ENCODE measurements at places on chromosomes 5 and 9.

GRCh38 chr5:132298298-132299212 lies 4.4 kb downstream of the SLC22A4 start:
- no peak overlapping the region for H3K4me3 ChIP-seq
- peaks cover 17% of the 10 kb centered on the region for H3K4me1 ChIP-seq
- H3K27me3 ChIP-seq, result no peaks in the 10 kb centered on the region
- H3K27ac ChIP-seq, result no peak overlapping the region
- H3K36me3 ChIP-seq, result peaks cover 2% of the 10 kb centered on the region

GRCh38 chr9:130368631-130369103 lies 76.1 kb upstream of the ASS1 start:
- no peak overlapping the region for H3K27ac ChIP-seq
- DNase-seq, result peak; percentile 19
- H3K4me3 ChIP-seq, result no peak overlapping the region
- H3K36me3 ChIP-seq, result no peaks in the 10 kb centered on the region
- peaks cover 6% of the 10 kb centered on the region for H3K4me1 ChIP-seq

DNA sequence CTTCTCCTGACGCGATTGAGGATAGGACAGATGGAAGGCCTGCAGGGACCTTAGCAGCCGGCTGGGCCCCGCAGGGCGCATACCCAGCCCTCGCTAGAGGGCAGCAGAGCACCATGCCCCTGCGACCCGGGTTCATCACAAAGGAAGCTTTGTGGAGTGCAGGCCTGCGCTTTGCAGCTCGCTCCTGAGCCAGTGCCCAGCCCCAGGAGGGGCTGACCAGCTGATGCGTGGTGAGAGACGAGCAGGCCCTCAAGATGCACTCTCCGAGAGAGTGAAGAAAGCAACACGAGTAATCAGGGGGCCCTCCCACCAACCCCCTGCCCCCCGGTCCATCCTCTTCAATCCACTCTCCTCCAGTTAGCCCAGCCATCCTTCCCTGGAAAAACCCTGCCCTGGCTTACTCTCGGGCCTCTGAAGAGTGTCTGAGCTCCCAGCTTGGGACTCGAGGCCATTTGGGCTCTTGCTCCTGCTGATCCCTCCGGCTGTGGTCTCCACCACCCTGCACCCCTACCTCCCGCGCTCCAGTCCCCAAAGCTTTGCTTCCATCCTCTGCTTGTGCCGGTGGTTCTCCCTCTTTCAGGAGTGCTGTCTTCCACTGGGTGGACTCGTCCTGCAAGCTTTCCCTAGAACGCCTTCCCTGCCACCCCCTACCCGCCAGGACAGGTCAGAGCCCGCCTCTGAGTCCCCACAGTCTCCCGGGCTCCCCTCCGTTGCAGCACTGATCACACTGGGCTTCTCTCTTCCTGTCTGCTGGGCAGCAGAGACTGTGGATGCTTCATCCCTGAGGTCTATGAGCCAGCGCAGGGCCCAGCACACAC lies 9.1 kb upstream of the KIF12 start:
- no peaks in the 10 kb centered on the region for H3K4me1 ChIP-seq
- no peaks in the 10 kb centered on the region for H3K36me3 ChIP-seq
- peaks cover 10% of the 10 kb centered on the region for H3K27me3 ChIP-seq
- DNase-seq, result peak; percentile 69

- H3K27ac ChIP-seq, result peak overlapping the region; percentile 46
- peaks cover 45% of the 10 kb centered on the region for H3K36me3 ChIP-seq
- no peak for DNase-seq
- peaks cover 45% of the 10 kb centered on the region for H3K4me1 ChIP-seq
These were observed 52.6 kb upstream of the SUSD3 start for GRCh38 chr9:93005876-93006275.

GRCh38 chr9:85942913-85943709 lies 2.2 kb downstream of the NAA35 start:
- DNase-seq, result no peak
- H3K36me3 ChIP-seq, result peaks cover 24% of the 10 kb centered on the region
- H3K4me3 ChIP-seq, result no peak overlapping the region
- H3K27me3 ChIP-seq, result no peaks in the 10 kb centered on the region
- peaks cover 36% of the 10 kb centered on the region for H3K4me1 ChIP-seq
- H3K27ac ChIP-seq, result no peak overlapping the region

GRCh38 chr9:111572950-111573604 lies 26.4 kb downstream of the PTGR1 start:
- H3K27me3 ChIP-seq, result peaks cover 10% of the 10 kb centered on the region
- no peak overlapping the region for H3K27ac ChIP-seq
- DNase-seq, result no peak
- H3K4me1 ChIP-seq, result no peaks in the 10 kb centered on the region
- H3K4me3 ChIP-seq, result no peak overlapping the region

- no peak overlapping the region for H3K27ac ChIP-seq
- DNase-seq, result no peak
- no peaks in the 10 kb centered on the region for H3K4me1 ChIP-seq
- H3K27me3 ChIP-seq, result no peaks in the 10 kb centered on the region
These were observed 567.0 kb downstream of the CETN3 start for GRCh38 chr5:89842531-89842930.

DNA sequence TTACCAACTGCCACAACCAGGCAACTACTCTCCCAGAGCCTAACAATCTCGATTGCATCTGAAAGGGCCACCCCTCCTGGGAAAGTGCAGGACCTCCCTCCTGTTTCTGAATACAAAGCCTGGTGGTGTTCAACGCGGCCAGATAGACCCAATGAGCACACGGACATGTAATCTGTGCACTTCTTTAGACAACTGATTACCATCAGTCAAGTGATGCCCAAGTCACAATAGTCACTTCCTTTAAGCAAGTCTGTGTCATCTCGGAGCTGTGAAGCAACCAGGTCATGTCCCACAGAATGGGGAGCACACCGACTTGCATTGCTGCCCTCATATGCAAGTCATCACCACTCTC lies 739 bp downstream of the C9orf72 start:
- peak overlapping the region; percentile 85 for H3K4me3 ChIP-seq
- H3K27ac ChIP-seq, result peak overlapping the region; percentile 98
- peaks cover 1% of the 10 kb centered on the region for H3K36me3 ChIP-seq
- no peaks in the 10 kb centered on the region for H3K27me3 ChIP-seq
- peak; percentile 51 for DNase-seq
- peaks cover 23% of the 10 kb centered on the region for H3K4me1 ChIP-seq

DNA sequence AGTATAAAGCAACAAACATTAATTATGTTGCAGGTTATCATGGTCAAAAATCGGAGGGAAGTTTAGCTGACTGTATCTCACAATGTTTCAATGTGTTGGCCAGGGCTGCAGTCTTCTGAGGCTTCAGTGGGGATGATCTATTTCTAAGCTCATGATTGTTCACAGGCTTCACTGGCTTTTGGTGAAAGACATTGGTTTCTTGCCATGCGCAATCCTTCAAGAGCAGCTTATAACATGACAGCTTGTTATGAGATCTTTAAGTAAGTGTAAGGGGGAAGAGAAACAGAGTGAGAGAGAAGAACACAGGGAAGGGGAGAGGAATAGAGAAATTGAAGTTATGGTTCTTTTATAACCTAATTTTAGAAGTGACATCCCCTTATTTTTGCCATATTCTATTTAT lies 385.9 kb upstream of the CHD1 start:
- no peak overlapping the region for H3K27ac ChIP-seq
- no peaks in the 10 kb centered on the region for H3K4me1 ChIP-seq
- no peak overlapping the region for H3K4me3 ChIP-seq
- DNase-seq, result no peak
- no peaks in the 10 kb centered on the region for H3K27me3 ChIP-seq

DNA sequence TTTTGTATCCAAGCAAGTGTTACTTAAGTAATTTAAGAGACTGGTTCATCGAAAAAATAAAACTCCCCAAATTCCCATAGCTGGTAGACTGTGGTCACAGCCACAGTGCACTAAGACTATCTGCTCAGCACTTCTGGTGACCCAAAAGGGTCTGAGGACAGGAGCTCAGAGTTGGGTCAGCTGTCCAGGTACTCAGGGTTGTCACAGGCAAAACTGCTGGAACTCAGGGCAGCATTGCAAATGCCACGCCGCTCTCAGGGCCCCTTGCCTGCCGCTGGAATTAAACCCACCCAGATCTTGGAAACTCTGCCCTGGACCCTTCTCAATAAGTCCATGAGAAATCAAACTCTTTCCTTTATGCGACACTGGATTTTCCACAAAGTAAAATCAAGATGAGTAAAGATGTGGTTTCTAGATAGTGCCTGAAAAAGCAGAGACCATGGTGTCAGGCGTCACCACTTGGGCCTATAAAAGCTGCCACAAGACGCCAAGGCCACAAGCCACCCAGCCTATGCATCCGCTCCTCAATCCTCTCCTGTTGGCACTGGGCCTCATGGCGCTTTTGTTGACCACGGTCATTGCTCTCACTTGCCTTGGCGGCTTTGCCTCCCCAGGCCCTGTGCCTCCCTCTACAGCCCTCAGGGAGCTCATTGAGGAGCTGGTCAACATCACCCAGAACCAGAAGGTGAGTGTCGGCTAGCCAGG lies at the start of gene IL13:
Gene IL13 (plus strand): TSS at position 498 of the 705 bp plus-strand sequence. CDS start 14 bp downstream, at position 512.
- H3K36me3 ChIP-seq, result no peaks in the 10 kb centered on the region
- peaks cover 46% of the 10 kb centered on the region for H3K27me3 ChIP-seq
- H3K4me3 ChIP-seq, result no peak within 1 kb of the TSS
- DNase-seq, result no peak
- H3K4me1 ChIP-seq, result peaks cover 31% of the 10 kb centered on the region
- H3K27ac ChIP-seq, result no peak within 1 kb of the TSS

DNA sequence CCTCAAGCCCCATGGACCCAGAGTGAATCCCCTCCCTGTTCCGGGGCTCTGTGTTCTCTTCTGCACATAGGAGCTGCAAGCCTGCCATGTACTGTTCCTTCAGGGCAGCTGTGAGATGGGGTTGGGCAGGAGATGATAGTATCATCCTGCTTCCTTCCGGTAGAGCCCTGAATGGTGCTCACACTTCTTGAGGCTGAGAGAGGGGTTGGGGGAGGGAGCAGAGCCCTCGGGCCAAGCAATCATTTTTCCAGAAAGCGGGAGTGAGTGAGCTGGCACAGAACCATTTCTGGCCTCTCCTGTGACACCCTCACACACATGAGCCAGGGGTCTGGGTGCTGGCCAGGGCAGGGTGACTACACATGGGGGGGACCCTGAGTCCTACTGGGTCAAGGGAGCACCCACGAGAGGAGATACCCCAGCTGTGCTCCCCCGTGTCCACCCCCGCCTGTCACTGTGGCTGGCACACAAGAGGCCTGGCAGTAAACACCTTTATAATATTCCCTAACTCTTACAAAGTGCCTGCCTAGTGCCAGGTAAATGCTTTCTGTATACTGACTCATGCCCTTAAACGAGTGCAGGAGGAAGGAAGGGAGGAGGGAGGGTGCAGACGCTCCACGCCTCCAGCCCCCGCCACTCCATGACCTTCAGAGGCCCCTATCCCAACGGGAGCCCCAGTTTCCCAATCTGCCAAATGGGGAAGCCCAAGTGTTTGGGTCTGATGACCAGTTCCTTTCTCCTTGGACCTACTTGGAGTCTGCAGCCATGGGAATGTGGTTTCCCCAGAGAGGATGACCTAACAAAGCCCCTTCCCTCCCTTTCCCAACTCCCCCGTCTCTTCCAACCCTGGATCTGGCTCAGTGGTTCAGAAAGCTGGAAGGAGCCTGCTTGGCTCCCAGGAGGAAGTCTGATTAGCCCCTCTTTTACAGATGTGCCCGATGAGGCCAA lies 15.5 kb downstream of the AKNA start:
- H3K27ac ChIP-seq, result peak overlapping the region; percentile 84
- H3K4me1 ChIP-seq, result peaks cover 77% of the 10 kb centered on the region
- DNase-seq, result peak; percentile 35
- H3K27me3 ChIP-seq, result no peaks in the 10 kb centered on the region
- peak overlapping the region; percentile 67 for H3K4me3 ChIP-seq

- H3K4me3 ChIP-seq, result peak overlapping the region; percentile 2
- peaks cover 94% of the 10 kb centered on the region for H3K27me3 ChIP-seq
- H3K36me3 ChIP-seq, result peaks cover 3% of the 10 kb centered on the region
- H3K27ac ChIP-seq, result peak overlapping the region; percentile 89
- peaks cover 26% of the 10 kb centered on the region for H3K4me1 ChIP-seq
- peak; percentile 82 for DNase-seq
These were observed 79.2 kb upstream of the HSPA9 start for GRCh38 chr5:138654281-138654867.

GRCh38 chr9:22452415-22453010 lies 5.9 kb downstream of the DMRTA1 start:
- no peaks in the 10 kb centered on the region for H3K36me3 ChIP-seq
- H3K4me1 ChIP-seq, result no peaks in the 10 kb centered on the region
- peaks cover 41% of the 10 kb centered on the region for H3K27me3 ChIP-seq
- peak; percentile 26 for DNase-seq
- H3K4me3 ChIP-seq, result no peak overlapping the region
- no peak overlapping the region for H3K27ac ChIP-seq

DNA sequence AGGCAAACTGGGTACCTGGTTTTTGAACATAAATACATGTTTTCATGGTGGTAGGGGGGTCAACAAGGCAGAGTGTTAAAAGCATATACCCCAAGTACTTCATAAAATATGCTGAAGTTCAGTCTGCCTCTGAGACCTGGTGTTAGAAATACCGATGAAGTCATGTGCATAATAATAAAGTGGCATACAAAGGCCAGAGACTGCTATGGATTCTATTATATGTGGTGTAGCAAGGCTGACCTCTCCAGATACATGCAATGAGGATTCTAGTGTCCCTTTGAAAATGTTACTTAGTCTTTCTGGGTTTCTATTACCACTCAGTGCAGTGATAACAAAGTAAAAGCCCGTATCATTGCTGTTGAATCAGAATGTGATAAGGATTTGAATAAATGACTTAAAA lies 487.5 kb upstream of the ZNF608 start:
- no peak overlapping the region for H3K4me3 ChIP-seq
- H3K4me1 ChIP-seq, result no peaks in the 10 kb centered on the region
- no peaks in the 10 kb centered on the region for H3K36me3 ChIP-seq
- no peak for DNase-seq

- H3K4me3 ChIP-seq, result no peak overlapping the region
- no peaks in the 10 kb centered on the region for H3K27me3 ChIP-seq
- no peaks in the 10 kb centered on the region for H3K36me3 ChIP-seq
- no peak overlapping the region for H3K27ac ChIP-seq
These were observed 19.7 kb upstream of the CSF1R start for GRCh38 chr5:150105928-150106615.

GRCh38 chr9:118438810-118439209 lies 734.6 kb downstream of the TLR4 start:
- H3K27me3 ChIP-seq, result no peaks in the 10 kb centered on the region
- H3K4me3 ChIP-seq, result no peak overlapping the region
- no peaks in the 10 kb centered on the region for H3K36me3 ChIP-seq
- H3K27ac ChIP-seq, result no peak overlapping the region

DNA sequence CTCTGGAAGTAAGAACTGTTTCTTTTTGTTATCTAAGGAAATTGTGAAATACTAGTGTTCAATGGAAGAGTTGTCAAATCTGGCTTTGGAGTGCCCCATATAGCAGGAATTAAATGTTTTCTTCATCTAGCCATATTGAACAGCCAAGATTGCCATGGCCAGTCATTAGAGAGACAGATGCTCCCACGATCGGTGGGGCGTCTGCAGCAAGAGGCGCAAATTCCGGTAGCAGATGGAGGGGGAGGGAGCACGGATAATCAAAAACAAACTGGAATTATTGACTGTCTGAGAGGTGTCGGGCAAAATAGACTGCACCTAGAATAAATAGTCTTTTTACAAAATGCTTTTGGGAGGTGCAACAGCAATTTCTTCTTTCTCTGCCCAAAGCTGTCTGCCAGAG lies 139.1 kb upstream of the FSTL4 start:
- H3K27me3 ChIP-seq, result peaks cover 15% of the 10 kb centered on the region
- no peaks in the 10 kb centered on the region for H3K36me3 ChIP-seq
- DNase-seq, result no peak
- H3K27ac ChIP-seq, result no peak overlapping the region
- no peak overlapping the region for H3K4me3 ChIP-seq
